ENCODE measurements at places on chromosomes 16 and 17. TPM values are rescaled to one million over a fixed set of nuclear protein-coding genes. Genes with fewer than 3 reads are reported as not detected.

PLCD3 gene
- total RNA-seq: 86.3 TPM

GRCh38 chr16:13313351-13313750 is 412.0 kb downstream of the SHISA9 start:
- DNase-seq: no peak

GRCh38 chr17:6596511-6596910 is 40.2 kb upstream of the PITPNM3 start:
- no peak for DNase-seq

GRCh38 chr17:34781071-34781470 is 180.2 kb downstream of the CCT6B start:
- no peak for DNase-seq

DNA sequence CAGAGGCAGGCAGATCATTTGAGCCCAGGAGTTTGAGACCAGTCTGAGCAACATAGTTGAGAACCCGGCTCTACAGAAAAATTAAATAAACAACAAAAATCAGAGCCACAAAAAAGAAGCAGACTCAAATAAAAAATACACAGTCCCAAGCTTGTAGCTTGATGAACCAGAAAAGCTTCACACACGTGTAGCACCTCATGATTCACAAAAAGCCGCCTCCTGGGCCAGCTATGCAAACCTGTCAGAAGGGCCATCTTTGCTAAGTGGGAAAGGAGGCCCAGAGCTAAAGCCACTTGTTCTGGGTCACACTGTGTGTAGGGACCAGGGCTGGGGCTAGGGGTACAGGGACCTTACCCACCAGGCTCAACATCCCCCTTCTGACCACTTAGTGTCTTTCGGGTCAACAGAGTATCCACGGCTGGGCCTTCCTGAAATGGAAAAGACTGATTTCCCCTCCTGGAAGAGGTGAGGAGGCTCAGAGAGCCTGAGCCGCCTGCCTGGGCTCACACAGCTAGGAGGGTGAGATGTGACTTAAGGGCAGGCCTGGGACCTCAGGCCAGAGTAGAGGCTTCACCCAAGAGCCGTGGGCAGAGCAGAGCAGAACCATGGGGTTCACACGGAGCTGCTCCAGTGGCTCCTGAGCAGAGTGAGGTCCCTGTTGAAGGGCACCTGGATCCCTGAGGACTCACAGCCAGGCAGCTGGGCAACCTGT is 269.6 kb downstream of the PARN start:
- DNase-seq: no peak

DNA sequence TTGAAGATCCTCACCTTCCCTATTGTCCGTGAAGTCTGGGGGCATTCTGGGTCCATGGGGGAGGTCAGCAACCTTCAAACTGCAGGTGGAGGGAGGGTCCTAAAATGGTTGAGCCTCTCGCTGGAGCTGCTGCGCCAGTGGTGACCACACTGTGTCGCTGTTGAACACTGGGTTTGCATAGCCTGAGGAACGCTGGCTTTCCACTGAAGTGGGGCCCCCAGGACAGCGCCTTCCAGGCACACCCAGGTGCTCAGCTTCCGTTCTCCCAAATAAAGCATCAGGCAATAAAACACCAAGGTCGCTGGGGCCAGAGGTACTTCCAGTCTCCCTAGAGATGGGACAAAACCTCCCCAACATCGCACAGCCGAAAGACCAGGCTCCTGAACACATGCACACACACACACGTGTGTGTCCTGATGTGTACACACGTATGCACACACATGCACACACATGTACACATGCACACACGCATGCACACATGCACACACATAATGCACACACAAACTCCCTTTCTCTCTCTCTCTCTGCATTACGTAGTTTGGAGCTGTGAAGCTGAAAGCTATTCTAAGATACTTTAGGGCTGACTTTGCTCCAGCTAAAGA is 120.6 kb downstream of the IRF8 start:
- no peak for DNase-seq

DNA sequence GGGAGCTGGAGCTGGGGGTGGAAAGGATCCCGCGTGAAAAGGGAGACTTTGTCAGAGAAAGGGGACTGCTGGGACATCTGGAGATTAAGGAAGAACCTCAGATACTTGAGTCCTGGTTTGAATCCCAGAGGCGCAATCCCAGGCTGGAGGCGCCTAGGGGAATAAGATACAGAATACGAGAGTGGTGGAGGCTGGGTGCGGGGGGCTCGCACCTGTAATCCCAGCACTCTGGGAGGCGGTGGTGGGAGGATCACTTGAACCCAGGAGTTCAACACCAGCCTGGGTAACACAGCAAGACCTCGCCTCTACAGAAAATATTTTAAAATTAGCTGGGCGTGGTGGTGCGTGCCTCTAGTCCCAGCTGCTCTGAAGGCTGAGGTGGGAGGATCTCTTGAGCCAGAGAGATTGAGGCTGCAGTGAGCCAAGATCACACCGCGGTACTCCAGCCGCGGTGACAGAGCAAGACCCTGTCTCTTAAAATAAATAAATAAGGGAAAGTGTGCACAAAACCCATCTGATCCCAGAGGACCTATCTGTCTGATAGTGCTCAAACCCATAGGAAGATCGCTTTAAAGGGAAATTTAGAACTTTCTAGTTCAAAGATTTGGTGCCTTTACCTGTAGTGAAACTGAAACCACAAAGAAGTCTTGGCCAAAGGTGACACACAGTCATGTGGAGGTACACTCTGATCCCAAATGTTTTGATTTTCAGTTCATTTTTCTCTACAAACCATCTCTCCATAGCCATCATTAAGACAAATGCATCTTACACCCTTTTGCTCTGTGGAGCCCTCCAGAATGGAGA is 617 bp upstream of the SCRN2 start:
- no peak for DNase-seq

DNA sequence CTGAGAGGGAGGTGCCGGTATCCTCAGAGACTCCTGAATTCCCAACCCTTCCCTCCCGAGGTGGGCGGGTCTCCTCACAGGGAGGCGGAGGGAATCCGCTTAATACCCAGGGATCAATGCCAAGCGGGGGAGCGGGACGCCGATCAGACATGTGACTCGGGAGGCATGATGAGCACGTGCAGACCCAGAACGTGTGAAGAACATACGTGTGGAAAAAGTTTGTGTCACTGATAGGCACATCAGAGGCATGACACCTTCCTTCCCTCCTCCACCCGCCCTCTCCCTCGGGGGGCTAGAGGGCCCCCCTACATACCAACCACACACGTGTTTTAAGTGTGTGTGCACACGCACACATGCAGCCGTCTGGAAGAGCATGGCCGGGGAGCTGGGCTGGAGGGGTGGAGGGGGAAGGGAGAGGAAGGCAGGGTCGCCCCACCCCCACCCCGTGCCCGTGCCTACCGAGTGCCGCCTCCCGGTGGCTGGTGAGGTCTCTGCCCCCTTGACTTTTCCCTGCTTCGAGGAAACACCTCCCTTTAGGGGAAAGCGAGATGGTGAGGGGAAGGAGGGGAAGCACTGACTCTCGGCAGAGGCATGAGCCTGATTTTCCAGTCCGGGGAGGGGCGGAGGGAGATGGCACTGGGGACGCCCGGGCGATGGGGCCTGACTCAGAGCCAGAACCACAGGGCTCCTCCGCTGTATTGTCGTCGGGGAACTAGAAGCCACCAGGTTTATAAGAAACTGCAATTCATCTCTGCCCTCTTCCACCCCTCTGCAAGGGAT is 12.1 kb upstream of the TBX21 start:
- no peak for DNase-seq

CPHXL2 gene
- total RNA-seq: not detected

- no peak for DNase-seq
Measured at GRCh38 chr16:8899709-8900317, 17.7 kb downstream of the LITAFD start.

KLHL11 gene
- 29.0 TPM for total RNA-seq

DNA sequence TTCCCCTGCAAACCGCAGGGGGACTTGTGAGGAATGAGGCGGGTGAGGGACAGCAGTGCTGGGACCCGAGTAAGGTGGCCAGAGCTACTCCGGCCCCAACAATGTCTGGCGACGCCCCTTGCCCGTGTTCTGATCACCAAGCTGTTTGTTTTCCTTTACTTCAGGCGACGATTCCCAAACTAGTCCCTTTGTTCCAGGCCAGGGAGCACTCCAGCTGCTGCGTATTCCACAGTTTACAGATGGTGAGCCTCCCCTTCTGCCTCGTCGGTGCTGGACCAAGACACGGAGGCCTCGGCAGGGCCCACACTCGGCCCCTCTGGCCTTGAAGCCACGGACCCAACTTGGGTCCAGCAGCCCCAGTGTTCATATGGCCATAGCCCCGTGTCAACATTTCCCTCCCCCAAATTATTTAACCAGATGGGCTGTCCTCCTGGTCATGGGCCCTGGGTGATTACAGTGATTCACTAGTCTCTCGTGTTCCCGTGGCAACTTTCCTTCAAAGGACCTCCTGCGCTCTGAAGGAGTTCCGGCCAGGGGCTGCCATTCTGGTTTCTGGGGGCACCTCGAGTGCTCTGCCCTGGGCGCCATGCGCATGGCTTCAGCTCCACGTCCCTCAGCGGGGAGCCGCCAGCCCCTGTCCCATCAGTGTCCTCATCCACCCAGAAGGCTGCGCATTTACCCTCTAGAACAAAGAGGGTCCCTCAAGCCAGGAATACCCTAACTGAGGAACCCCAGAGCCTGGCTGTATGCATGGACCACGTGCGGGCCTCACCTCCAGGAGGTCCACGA is 24.8 kb upstream of the MTSS2 start:
- DNase-seq: no peak

CCL17 gene
- total RNA-seq: not detected

DNASE1L2 gene
- 0.16 TPM for total RNA-seq

DBNDD1 gene
- 1.7 TPM for total RNA-seq

HSD17B2 gene
- 0.09 TPM for total RNA-seq
